ENCODE measurements at places on chromosomes 1 and 21.

GRCh38 chr1:225977937-225978748 lies 21.0 kb downstream of the SDE2 start:
- DNase-seq, result no peak

- DNase-seq, result no peak
Observed at GRCh38 chr1:246567646-246568235, 1.5 kb downstream of the CNST start.

DNA sequence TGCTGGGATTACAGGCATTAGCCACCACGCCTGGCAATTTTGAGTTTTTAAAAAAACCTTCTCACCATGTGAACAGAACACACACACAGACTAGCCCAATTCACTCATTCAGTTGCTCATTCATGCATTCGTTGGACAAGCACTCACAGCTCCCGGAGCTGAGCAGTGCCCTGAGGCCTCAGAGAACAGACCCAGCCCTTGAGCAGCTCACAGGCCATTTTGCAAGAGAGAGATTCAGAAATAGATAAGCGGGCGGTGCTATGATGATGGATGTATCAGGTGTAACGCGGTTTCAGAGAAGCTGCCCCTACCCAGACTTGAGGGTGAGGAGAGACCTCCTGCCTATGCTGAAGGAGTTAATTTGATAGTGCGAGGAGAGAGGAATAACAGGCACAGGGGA lies 18.6 kb downstream of the PTAFR start:
- DNase-seq, result no peak

DNA sequence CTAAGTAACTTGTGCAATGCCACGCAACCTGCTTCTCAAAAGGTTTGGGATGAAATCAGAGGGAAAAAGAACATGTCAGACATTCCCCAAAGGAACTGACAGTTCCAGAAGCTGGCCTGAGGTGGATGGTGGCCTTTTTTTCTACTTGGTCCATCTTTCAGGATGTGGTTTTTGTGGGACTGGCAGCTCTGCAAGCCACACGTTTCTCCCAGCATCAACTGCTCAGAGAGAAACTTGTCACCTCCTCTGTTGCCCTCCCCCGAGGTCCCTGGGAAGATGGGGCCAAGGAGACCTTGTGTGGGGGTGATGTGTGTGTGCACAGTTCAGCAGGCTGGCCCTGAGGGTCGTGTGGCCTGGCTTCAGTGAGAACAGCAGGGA lies 2.5 kb upstream of the DHRS3 start:
- DNase-seq, result no peak

DNA sequence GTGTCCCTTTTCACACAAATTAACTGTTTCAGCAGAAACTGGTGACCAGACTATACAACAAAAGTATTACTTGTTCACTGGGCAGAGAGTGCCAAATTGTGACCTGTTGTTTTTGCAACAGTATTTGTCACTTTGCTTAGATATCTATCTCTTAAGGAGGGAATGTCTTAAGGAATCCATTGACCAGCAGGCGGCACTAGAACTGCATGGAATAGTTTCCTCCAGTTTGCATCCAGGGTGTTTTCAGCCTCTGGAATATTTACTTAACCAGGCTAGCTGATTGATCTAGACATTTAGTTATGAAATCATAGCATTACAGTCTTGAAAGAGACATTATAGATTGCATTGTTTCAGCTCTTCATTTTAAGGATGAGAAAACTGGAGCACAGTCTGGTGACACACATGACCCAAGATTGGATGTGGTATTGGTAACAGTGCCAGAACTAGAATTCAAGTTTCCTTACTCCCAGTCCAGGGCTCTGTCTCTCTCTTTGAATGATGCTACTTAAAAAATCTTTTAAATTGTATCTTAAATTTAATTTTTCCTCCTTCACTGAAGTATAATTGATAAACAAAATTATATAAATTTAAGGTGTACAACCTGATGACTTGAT lies 16.9 kb downstream of the RPTN start:
- DNase-seq, result no peak

DNA sequence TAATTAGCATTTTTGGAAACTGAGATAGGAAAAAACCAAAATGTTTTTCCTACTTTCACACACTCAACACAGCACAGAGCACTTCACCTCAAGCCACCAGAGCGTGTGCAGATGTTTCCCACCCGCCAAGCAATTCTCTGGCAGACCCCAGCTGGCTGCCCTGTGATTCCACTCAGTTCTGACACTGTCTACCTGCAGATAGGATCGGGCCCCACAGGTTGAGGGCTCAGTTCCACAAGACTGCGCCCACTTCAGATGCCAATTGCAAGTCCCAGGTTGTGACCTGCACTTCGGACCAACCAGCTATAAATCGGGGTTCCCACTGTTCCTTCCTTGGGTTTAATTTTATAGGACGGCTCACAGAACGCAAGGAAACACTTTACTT lies 9.9 kb downstream of the KIAA1614 start:
- DNase-seq, result no peak

DNA sequence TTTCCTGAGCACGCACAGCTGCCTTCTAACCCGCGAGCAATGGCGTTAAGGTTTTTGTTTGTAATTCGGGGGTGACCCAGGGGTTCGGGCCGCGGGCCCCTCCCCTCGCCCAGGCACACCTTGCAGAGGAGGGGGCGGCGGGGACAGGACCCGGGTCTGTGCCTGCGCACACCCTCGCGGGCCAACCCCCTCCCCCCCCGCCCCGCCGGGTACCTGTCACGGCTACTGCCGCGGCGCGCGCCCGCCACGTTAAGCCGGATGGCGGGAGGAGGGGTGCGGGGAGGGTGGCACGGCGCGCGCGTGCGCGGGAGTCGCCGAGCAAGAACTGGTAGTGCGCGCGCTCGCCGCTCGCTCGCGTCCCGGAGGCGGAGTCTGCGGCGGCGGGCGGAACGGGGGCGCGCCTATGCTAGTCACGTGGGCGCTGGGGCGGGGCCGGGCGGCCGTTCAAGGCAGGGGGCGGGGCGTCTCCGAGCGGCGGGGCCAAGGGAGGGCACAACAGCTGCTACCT lies at the start of gene TPTE:
TSS of gene TPTE (plus strand) at position 493 of the 508 bp plus-strand sequence. CDS start 17,141 bp downstream, outside the sequence.
- DNase-seq, result no peak

DNA sequence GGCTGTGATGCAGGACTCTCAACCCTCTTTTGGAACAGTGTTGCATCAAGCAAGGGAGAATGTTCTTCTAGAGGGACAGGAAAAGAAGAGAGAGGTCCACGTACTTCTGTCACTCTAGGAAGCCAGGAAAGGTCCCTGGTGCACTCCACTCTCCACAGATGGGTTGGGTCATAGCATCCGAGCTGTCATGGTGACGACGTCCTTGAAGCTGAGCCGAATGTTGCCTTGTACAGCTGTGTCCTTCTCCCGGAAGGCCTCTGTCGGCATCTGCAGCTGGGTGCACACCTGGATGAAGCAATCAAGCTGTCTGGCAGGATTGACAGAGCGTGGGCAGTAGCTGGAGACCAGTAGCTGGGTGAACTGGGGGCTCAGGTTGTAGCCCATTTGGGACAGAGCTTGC lies 12.5 kb downstream of the MDM4 start:
- no peak for DNase-seq

- no peak for DNase-seq
Observed at GRCh38 chr1:71026093-71026492, 21.5 kb downstream of the PTGER3 start.

- DNase-seq, result no peak
Observed at GRCh38 chr1:78003070-78003746, 1.5 kb upstream of the DNAJB4 start.

DNA sequence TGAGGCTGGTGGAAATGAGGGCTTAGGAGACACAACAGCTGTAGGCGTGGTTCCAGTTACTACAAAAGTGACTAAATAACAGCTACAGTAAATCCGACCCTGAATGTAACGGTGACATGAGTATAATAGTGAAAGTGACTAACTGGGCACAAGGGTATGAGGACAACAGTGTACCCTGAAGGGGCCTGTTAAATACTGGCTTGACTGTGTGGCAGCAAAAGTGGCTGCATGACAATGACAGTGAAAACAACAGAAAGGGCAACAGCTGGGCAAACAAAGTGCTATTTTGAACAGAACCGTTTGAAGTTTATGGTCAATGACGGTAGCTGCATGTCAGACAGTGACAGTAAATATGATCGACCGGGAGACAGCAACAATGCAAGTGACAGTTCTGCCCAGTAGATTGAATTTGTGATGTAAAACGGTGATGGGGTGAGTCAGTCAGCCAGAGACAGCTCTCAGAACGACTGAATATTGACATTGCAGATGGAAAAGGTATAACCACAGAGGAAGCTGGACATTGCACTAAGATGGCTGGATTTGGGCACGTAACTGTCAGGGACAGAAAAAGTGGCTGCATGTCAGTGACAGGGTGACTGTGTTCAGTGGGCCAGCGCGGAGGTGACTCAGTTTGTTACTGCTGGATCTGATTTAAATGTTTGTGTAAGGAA lies 1.2 kb upstream of the ZBTB40 start:
- no peak for DNase-seq

GRCh38 chr1:89596698-89597097 lies 36.2 kb upstream of the LRRC8C start:
- DNase-seq, result no peak

GRCh38 chr1:94246692-94247137 lies 9.3 kb upstream of the ARHGAP29 start:
- DNase-seq, result no peak
